ENCODE measurements at places on chromosomes 4 and X.

- no peak for DNase-seq
Measured at GRCh38 chr4:16384576-16384975, 158.3 kb upstream of the TAPT1 start.

GRCh38 chr4:65911720-65912119, 241.4 kb upstream of the EPHA5 start:
- DNase-seq, result no peak

DNA sequence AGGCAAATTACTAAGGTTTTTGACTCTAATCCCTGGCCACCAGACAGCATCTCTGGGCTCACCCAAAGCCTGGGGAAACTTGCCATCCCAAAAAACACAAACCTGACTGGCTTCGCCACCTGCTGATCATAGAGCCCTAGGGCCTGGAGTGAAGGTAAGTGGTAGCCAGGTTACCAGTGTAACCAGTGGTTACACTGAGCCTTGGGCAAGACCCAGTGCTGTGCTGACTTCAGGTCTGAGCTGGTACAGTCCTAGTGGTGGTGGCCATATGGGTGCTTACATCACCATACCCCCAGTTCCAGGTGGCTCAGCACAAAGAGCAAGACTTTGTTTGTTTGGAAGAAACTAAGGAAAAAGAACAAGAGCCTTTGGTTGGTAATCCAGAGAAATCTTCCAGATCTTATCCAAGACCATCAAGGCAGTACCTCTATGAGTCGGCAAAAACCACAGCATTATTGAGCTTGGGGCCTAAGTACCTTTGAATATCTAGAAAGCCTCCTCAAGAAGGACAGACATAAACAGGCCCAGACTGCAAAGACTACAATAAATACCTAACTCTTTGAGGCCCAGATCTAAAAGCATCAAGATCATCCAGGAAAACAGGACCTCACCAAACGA, 13.7 kb downstream of the MED14 start:
- DNase-seq, result no peak

- DNase-seq, result no peak
Measured at GRCh38 chr4:1239141-1239949, 9.6 kb downstream of the CTBP1 start.

- DNase-seq, result no peak
Measured at GRCh38 chrX:129746557-129747470, 8.0 kb downstream of the XPNPEP2 start.

GRCh38 chrX:104195489-104196084, 29.3 kb downstream of the FAM199X start:
- no peak for DNase-seq

DNA sequence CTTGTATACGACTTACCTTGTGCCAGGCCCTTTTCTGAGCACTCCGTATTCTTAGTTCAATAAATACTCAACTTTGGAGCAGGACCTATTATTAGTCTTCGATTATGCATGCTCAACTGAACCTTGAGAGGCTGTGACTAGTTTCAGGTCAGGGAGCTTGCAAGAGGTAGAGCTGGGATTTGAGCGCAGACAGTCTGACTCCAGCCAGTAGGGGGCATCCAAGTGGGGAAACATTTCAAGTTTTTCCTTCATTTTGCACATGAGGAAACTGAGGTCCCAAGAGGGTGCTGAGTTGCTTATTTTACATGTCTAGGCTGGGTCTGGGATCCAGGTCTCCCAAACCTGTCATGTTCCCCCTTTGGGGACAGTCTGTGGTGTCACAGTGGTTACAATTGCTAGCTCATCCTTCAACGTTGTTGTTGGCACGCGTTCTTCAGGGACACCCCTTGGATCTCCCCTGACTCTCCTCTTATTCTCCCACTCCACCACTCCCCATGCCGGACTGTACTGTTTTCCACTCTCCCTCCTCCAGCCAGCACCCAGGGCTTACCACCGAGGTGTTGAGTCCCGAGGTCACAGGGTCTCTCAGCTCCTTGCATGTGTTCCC, 6.7 kb upstream of the PRICKLE3 start:
- DNase-seq, result no peak

DNA sequence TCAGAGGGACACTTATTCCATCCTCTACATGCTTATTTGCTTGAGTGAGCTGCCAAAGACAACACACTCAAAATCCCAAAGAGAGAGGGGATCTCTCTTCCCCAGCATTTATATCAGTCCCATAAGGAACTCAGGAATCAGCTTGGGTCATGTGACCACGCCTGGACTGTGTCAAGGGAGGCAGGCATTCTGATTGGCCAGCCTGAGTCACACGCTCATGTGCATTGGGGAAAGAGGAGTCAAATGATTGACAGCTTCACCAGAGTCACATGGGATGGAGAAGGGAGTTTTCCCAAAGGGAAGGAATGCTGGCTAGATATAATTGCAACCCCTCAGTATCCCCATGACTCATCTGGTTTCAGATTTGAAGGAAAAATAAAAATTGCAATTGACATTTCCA, 49.0 kb downstream of the RWDD4 start:
- DNase-seq, result no peak

- no peak for DNase-seq
Measured at GRCh38 chr4:88759895-88760290, 62.3 kb upstream of the NAP1L5 start.

- DNase-seq, result peak; percentile 61
Measured at GRCh38 chrX:154486396-154487207, at the start of gene UBL4A. Gene UBL4A (minus strand): TSS chrX:154486615. CDS start chrX:154486584, 31 bp downstream.

- no peak for DNase-seq
Measured at GRCh38 chr4:173039617-173040577, 128.7 kb upstream of the GALNT7 start.

GRCh38 chr4:69054578-69055200, 41.6 kb upstream of the UGT2B7 start:
- DNase-seq, result no peak

DNA sequence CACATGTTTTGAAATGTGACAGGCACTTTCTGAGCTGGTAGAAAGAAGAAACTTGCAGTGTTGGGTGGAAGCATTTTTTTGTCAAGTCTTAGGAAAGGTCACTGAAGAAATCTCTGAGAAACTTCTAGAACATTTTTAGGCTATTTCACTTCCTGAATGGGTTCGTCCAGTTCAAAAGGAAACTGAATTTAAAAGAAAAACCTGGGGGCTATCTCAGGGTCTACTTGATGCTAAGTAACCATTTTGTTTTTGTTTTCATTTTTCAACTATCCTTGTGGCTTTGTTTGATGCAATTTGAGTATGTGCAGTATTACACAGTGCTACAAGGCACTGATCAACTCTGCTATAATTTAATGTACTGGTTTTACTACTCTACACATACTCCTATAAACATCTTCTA, 34.0 kb upstream of the AMOT start:
- no peak for DNase-seq

GRCh38 chr4:184553891-184554290, 79.5 kb upstream of the IRF2 start:
- DNase-seq, result no peak

DNA sequence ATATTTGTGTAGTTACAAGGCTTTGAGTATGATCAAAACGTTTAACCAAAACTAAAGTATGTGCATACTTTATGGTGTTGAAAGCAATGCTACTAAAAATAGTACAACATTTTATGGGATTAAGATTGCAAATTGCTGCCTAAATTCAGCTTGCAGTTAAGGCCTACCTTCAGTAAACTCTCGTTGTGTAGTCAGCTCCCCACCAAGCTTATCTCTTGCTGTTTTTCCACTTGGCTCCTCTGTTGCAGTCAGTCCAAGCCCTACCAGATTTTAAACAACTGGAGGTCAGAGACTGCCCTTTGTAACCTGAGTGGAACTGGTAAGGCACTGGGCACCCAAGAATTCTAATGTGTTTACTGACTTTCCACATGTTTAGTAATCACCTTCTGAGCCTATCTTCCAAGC, 25.7 kb downstream of the AFF1 start:
- peak; percentile 58 for DNase-seq

GRCh38 chr4:10093801-10094552, 22.6 kb downstream of the WDR1 start:
- DNase-seq, result no peak

DNA sequence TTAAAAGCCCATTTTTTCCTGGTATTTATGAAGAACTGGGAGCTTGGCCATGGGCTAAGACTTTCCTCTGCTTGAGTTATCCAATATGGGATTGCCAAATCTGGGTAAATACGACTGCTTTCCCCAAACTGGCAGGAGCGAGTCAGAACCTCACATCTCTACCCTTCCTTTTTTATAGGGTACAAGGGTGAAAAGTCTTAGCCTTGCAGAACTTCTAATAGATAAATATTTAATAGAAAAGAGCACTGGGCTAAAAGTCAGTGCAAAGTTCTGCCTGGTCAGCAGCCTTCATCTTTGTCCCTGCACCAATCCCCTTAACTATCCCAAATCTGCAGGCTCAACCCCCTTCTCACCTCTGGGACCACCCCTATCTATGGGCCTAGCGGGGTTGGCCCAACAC, 61.6 kb upstream of the ACSL1 start:
- peak; percentile 74 for DNase-seq

DNA sequence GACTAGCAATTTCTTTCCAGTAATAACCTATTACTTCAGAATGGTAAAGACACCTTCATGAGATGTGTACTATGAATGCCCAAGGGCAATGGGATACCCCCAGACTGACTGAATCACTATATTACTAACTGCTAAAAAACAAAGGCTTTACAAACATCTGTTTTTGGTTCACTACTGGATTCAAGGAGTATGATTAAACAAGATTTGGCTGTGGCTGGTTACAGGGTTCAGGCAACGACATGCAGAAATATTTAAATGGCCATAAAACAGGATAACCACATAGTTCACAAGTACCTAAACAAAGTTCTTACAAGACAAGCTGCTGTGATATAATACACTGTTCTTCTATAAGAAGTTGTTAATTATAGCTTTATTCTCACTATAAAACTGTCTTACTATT, 128.2 kb downstream of the FRYL start:
- no peak for DNase-seq

DNA sequence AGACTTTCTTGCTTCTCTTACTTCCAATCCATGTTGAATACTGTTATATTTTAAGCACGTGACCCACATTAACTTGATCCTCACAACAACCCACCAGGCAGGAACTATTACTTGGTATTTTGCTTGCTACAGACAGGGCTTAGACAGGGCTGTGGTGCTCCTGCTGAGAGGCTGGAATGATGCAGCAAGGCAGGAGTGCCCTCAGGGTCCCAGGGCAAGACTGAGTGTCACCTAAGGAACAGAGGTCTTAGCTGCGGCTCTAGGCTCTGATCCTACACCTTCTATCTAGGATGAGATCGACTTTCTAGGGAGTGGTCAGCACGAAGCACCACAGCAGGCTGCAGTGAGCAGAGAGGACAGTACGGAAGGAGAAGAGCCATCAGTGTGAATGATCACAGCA, 20.0 kb downstream of the TAPT1 start:
- DNase-seq, result no peak

GRCh38 chr4:17376205-17376604, 135.7 kb downstream of the QDPR start:
- DNase-seq, result no peak

DNA sequence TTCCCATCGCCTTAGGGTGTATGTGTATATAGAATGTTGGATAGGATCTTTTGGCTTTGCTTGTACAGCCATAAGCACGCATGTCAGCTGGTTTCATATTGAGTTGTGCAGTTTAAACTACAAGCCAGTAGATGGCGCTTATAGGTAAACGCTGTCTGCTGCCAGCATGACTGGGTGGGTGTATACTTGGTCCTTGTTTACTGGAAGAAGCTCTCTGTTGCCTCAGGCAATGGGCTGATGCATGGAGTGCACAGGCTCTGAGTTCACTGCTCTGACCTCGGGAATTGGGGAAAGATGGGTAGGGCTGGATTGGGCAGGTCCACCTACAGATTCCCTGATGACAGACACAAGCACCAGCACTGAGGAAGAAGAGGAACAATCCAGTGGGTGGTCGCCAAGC, 831.5 kb downstream of the STIM2 start:
- DNase-seq, result no peak

DNA sequence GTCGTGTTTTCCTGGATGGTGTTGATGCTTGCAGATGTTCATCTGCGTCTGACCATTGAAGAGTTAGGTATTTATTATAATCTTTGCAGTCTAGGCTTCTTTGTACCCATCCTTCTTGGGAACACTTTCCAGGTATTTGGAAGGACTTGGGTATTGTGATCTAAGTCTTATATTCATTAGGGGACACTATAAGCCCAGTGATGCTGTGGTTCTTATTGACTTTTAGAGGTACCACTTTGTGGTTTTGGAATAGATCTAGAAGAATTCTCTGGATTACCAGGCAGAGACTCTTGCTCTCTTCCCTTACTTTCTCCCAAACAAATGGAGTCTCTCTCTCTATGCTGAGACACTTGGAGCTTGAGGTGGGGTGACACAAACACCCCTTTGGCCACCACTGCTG, 41.6 kb downstream of the AFM start:
- DNase-seq, result no peak

DNA sequence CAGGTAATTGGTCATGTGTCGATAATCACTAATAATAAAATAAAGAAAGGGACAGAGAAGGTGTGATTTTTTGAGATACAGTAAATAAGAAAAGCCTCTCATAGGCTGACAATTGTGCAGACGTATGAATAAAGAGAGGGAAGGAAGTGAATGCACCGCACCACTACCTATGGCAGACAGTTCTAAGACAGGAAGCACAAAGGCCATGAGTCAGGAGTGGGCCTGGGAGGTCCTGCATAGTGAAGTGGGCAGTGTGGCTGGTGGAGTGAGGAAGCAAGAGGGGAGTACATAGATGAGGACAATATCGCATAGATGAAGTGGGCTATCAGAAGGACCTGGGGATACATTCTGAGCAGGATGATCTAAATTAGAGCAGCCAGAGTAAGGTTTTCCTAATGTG, 75.6 kb downstream of the BMP3 start:
- DNase-seq, result no peak

DNA sequence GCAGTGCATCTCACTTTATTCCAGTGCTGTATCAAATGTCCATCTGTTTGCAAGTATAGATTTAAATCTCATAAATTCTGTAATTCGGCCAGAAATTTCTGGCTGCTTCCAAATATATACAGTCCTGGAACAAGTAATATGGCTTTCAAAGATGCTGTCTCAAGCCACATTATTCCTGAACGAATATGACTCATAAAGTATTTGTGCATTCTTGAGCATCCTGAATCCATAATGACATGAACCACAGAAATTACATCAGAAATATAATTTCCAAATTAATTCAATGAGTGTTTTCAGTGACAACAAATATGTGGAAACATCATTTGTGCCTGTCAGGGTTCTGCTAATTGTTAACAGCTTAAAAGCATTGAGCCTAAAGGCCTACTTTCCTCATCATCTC, 140.9 kb upstream of the HPGD start:
- DNase-seq, result no peak

- no peak for DNase-seq
Measured at GRCh38 chrX:16931371-16931770, 15.1 kb upstream of the REPS2 start.

- DNase-seq, result no peak
Measured at GRCh38 chr4:3781997-3782930, 16.1 kb downstream of the ADRA2C start.

GRCh38 chr4:159206427-159206871, 103.6 kb downstream of the RAPGEF2 start:
- no peak for DNase-seq

DNA sequence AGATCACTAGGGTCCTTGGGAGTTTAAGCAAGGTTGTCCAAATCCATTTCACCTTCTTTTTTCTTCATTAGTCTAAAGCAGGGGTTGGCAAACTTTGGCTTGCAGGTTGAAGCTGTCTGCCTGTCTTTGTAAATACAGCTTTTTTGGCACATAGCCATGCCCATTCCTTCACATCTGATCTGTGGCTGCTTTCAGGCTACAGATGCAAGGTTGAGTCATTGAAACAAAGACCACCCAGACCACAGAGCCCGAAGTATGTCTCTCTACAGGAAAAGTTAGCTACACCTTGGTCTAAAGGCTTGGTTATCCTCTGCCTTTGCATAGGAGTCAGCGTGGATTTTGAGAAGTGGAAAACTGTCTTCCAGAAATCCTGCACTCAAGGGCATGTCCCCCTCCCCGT, 238.1 kb upstream of the STS start:
- no peak for DNase-seq
